ENCODE measurements at places on chromosomes 6 and 20.

GRCh38 chr20:5000263-5001173 is 792 bp downstream of the SLC23A2 start:
- DNase-seq: peak; percentile 24

- no peak for DNase-seq
Observed at GRCh38 chr6:37695273-37695672, 2.4 kb downstream of the MDGA1 start.

DNA sequence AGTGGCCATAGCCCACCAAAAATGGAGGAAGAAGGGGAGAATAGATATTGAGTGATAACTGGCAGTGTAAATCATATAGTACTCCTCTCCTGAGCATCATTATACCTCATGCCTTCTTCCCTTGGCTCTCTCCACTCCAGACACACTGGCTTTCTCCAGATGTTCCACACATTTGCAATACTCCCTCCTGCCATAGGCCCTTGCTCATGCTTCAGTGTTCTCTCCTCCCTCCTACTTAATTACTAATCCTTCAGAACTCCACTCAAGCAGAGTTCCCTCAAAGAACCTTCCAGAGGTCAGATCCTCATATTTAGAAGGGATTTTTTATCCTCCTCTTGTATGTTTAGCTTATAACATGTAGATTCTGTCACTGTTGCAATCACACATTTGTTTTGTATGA is 279.5 kb upstream of the SUPT3H start:
- no peak for DNase-seq

- no peak for DNase-seq
Observed at GRCh38 chr20:10288954-10289646, 70.5 kb downstream of the SNAP25 start.

DNA sequence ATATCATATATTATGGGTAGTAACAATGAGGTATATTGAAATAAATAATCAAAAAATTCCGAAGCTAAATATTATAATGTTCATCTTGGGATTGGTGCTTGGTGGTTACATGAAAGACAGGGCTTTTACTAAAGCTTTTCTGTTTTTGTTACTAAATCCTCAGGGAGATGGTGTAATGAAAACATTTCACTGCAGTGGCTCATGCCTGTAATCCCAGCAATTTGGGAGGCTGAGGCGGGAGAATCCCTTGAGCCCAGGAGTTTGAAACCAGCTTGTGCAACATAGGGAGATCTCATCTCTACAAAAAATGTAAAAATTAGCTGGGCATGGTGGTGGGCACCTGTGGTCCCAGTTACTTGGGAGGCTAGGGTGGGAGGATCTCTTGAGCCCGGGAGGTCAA is 42.9 kb downstream of the AFG1L start:
- DNase-seq: no peak

Data from activated naive CD8-positive, alpha-beta T cell treated with anti-CD3 and anti-CD28 coated beads, Interleukin-2, amount 50 U/mL, for 24 hours (primary cell).